ENCODE measurements at places on chromosomes 5 and 9.

- no peak for DNase-seq
These were observed 41.1 kb downstream of the XRCC4 start for GRCh38 chr5:83118471-83118870.

GRCh38 chr5:58330781-58331180 lies 129.1 kb downstream of the PLK2 start:
- DNase-seq: no peak

GRCh38 chr9:4689687-4690104 lies 10.3 kb downstream of the CDC37L1 start:
- DNase-seq: no peak

DNA sequence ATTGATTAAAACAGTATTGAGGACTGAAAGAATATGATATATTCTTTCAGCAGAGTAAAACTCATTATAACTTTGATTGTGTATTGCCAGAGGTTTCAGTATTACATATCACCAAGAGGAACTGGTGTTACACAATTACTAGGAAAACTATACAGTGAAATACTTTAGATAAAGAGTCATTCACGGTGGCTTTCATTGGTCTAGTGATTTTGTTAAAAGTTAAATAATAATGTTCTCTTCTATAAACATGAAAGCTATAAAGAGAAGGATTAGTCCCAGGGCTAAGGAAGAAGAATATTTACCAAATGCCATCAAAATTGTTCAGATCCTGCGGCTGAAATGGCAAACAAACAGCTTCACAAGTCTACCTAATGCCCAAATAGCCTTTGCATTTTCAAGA lies 306.2 kb downstream of the SEMA5A start:
- DNase-seq: peak; percentile 58

DNA sequence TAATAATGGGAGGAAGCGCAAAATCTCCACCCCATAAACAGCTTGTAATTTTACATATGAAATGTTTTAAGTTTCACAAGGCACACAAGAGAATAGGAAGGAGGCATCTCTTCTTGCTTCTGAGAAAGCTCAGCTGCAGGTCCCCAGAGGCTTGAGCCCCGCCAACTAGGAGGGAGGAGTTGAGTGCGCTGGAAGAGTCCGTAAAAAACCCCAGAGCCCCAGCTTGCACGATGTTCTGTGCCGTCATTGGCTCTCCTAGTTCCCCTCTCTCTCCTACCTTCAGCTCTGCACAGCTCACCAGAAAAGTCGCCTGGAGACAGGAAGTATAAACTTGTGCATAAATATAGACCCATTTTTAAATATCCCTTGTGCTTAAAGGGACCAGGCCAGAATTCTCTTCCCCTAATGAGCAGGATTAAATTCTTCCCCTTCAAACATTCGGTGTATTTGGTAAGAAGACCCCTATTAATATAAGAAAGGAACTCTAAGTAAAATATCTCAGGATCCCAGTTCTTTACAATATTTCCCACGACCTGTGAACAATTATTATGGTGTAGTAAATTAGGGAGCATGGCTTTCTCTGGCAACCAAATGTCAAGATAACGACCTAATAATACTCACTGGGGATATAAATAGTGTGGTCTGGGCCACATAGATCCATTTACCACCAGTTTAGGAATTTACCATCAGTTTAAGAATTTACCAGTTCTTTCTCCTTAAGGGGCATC lies 13.7 kb downstream of the GLRX start:
- DNase-seq: peak; percentile 88

GRCh38 chr9:21856301-21857094 lies 54.1 kb downstream of the MTAP start:
- DNase-seq: peak; percentile 88

- no peak for DNase-seq
These were observed 18.1 kb downstream of the FYB1 start for GRCh38 chr5:39201160-39201780.

- DNase-seq: no peak
These were observed 2.8 kb downstream of the ANKH start for GRCh38 chr5:14868771-14869170.

DNA sequence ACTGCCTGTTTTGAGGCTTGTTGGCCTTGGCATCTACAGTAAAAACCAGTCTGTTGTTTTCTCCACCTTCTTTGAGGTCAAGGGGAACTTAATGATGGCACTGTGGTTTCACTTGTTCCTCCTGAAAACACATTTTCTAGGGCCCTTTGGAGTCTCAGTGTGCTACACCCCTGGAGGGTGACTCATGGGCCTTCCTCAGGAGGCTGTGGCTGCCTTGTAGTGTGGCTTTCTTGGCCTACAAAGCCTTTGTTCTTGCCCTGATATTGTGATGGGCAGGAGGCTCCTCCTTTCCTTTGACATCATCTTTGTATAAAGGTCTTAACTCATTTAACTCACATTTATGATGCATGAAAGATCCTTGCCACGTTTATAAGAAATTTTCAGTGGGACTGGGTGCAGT lies 56.3 kb upstream of the GPBP1 start:
- DNase-seq: no peak

DNA sequence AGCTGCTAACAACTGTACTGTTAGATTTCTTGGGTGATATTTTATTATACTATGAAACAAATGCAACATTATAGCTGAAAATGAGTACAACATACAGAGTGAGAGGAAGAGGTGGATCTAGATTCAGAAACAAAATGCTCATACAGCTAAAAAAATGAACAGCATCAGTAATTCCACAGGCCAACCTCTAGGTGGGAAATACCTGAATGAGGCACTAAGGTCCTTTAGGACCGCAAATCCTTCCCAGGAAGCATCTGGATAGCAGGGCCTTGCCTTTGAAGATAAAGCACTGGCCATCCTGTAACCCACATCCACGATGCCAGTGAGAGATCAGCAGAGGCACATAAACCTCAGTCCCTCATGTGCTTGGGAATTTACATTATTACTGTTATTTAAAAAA lies 310.8 kb downstream of the YTHDC2 start:
- DNase-seq: no peak

DNA sequence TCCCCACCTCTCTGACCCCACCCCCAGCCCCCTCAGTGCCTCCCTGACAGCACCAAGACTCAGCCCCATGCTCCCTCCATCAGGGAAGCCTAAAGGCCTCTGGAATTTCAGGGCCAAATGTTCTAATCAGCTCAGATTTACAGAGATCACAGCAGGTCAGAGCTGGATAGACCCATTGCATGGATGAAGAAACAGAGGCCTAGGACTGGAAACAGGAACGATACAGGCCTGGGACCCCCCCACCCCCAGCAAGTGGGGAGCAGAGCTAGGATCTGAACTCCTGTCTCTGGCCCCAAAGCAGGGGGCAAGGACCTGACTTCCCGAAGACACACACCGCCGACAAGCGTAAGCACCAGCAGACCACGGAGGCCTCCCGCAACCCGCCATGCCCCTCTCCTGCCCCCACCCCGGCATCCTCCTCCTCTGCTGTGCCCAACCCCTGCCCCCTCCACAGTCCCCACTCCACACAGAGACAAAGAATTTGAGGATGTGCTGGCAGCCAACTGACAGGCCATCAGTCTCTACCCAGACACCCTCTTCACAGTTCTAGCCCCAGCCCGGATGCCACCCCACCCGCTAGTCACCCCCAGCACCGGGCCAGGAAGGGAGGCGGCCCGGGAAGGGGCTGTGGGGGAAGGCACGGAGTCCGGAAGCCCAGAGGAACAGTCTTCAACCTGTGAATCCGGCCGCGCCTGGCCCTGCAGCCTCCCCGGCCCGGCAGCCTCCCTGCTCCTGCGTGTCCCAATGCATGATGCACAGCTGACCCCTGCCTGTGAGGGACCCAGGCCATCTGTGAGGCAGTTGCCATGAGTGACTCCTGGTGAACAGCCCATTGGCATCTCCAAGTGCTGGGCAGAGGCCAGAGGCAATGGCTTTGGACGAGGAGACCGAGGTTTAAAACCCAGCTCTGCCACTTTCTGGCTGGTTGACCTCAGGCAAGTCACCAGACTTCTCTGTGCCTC lies 31.3 kb downstream of the NDUFA8 start:
- DNase-seq: no peak

- no peak for DNase-seq
These were observed 10.9 kb downstream of the PTPN3 start for GRCh38 chr9:109487247-109487646.

DNA sequence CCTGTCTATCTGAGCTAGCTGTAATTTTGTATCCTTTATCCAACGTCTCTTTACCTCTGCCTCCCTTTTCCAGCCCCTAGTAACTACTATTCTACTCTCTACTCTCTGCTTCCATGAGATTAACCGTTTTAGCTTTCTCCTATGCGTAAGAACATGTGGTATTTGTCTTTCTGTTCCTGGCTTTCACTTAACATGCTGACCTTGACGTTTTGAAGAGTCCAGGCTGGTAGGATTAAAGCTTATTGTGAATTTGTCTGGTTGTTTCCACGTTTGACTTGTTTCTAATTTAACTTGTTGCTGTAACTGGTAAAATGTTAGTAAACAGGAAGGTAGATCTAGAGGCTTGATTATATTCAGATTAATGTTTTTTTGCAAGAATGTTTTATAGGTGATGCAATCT lies 385.3 kb downstream of the PSAT1 start:
- peak; percentile 20 for DNase-seq

All from foreskin fibroblast (primary cell).